CD8-positive, alpha-beta memory T cell (primary cell): ENCODE measurements at places on chromosomes 13 and 19.

GRCh38 chr19:5112681-5113575 lies 144.0 kb downstream of the KDM4B start:
- no peak for DNase-seq

DNA sequence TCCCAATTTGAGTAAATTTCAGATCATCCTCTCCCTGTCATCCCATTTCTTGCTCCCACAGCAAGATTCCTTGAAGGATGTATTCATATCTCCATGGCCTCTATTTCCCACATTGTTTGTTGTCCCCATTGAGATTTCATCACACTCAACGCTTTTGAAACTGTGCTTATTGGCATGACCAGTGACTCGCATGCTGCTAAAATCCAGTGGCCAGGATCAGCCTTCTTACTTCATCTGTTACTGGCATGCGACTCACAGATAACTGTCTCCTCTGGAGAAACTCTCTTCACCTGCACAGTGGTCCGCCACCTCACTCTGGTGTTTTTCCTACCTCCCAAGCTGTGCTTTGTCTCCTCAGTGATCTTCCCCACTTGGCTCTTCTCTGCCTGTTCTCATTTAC lies 95.8 kb downstream of the WASF3 start:
- no peak for DNase-seq

- DNase-seq = no peak
Observed at GRCh38 chr19:49222528-49222927, 64.9 kb downstream of the TRPM4 start.

- no peak for DNase-seq
Observed at GRCh38 chr19:6495947-6496346, 6.2 kb downstream of the TUBB4A start.

DNA sequence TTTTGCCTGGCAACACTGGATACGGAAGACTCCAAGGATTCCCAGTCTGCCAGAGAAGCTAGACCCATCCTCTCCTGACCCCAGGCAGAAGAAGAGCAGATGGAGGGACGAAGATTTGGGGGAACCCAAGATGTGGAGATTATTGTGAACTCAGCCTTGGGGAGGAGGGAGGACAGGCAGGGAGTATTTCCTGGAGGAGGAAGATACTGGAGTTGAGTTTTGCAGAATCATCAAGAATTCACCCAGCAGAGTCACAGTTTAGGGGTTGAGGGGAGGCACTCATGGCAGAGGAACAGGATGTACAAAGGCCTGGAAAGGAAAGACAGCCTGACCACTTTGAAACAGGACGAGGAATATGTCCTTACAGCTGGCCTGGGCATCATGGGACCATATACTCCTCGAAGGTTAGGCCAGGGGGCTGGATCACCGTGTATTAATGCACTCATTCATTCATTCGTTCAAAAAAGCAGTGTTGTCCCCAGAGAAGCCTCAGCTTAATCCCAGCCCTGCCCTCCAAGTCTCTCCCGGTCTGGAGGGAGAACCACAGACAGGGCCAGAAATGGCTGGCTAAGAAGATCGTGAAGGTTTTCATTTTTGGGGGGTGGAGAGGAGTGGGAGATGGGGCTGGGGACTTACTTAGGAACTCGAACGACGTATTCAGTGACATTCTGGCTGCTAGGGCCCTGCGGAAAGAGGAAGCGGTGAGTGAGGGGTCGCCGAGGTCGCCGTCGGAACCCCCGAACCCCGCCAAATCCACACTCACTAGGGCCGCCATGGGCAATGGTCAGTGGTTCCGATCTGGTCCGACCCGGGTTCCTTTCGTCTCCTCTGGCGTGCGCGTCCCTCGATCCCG lies 517 bp downstream of the GTF2F1 start:
- DNase-seq = no peak

DNA sequence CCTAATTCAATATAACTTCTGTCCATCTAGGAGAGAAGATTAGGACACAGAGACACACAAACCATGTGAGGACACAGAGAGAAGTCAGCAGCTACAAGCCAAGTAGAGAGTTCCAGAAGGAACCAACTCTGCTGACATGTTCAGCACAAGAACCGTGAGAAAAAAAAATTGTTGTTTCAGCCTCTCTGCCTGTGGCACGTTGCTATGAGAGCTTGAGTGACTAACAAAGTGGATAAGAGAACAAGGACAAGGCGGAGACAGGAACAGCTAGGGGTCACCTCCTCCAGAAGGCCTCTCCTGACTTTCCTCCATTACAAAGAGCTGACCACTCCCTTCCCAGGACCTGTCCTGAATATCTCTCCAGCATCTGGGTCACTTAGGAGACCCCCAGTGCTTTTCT lies 5.6 kb upstream of the SIGLEC12 start:
- DNase-seq = no peak

DNA sequence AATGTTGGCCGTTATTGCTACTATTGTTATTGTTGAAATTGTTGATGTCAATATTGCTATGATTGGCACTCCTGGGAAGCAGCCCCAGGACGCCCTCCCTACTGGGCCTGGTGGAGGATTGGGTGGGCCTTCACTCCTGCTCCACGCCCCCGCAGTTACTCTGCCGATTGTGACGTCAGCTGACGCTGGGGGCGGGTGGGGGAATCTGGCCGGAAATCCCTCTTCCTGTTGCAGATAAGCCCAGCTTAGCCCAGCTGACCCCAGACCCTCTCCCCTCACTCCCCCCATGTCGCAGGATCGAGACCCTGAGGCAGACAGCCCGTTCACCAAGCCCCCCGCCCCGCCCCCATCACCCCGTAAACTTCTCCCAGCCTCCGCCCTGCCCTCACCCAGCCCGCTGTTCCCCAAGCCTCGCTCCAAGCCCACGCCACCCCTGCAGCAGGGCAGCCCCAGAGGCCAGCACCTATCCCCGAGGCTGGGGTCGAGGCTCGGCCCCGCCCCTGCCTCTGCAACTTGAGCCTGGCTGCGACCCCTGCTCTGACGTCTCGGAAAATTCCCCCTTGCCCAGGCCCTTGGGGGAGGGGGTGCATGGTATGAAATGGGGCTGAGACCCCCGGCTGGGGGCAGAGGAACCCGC lies at the start of gene ETV2:
Gene ETV2, plus strand, starts transcription at position 231 of the 637 bp plus-strand sequence. CDS start 716 bp downstream, outside the sequence.
- DNase-seq = peak; percentile 44

DNA sequence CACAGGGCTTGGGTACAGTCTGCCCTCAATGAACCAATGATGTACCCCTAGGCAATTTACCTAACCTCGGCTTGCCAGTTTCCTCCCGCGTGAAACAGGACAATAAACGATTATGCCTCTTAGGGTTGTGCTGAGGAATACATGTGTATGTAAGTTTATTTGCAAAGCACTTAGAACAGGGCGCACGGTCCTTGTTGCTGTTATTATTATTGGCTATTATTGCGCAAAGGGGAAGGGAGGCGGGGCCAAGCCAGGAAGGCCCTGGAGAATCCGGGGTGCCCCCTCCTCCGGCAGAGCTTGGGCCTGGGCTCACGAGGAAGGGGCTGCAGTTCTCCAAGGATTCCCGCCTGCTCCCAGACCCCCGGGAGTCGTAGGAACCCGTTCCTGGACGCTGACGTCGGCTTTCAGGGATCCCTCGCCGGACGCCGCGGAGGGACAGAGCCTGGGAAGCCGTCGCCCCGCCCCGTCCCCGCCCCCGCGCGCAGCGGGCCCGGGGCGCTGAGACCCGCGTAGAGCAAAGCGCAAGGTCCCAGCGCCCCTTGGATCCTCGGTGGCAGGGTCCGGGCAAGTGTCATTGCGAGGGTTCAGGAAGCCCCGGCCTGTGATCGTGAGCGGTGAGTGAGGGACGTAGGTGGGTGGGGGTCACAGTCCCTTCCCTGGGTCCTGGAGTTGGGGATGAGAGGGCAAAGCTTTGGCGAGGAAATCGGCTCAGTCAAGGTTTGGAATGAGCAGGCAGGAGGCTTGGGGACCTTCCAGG lies at the start of gene TMEM91:
Gene TMEM91, plus strand, starts transcription at position 293 of the 757 bp plus-strand sequence. CDS start 1,777 bp downstream, outside the sequence.
- no peak for DNase-seq

- no peak for DNase-seq
Observed at GRCh38 chr13:52949742-52950141, 78.9 kb upstream of the OLFM4 start.

- no peak for DNase-seq
Observed at GRCh38 chr13:98575009-98575903, 1.7 kb downstream of the STK24 start.

DNA sequence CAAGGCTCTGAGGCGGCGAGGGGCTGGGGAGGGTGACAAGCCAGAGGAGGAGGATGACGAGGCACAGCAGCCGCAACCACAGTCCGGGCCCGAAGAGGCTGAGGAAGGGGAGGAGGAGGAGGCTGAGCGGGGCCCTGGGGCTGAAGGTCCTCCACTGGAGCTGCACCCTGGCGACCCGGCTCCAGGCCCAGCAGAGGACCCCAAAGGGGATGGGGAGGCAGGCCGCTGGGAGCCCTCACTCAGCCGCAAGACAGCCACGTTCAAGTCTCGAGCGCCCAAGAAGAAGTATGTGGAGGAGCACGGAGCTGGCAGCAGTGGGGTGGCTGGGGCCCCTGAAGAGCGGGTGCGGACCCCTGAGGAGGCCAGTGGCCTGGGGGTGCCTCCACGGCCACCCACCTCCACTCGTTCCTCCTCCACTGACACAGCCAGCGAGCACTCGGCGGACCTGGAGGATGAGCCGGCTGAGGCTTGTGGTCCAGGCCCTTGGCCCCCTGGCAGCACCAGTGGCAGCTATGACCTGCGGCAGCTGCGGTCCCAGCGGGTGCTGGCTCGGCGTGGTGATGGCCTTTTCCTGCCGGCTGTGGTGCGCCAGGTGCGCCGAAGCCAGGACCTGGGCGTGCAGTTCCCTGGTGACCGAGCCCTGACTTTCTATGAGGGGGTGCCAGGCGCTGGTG lies 2.9 kb downstream of the CIC start:
- DNase-seq = no peak

DNA sequence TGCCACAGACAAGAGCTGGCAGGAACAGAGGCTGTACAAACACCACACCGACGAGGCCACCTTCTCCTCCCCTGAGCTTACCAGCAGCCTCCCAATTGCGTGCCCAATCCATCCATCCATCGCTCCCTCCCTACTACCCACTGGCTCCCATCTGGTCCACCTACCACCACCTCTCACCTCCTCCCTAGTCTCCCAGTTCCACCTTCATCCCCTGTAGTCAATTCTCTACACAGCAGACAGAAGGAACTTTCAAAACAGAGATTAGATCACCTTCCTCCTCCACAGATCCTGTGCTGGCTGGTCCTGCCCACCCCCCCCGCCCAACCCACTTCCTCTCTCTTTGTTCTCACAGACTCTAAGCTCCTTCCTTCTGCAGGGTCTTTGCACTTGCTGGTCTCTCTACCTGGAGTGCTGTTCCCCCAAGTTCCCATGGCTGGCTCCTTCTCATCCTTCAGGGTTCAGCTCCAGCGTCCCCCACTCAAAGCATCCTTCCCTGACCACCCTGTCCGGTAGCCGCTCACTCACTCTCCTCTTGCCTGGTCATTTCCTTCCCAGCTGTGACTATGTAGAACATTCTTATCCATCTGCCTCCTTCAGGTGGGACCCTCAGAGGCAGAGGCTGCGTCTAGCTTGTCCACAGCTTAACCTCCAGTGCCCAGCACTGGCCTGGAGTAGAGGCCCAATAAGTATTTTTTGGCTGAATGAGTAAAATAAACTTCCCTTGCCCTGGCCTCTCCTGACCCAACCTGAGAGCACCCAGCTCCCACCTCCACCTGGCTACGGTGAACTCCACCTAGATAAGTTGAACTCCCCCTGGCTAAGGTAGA lies 23.0 kb downstream of the PIN1 start:
- peak; percentile 57 for DNase-seq

DNA sequence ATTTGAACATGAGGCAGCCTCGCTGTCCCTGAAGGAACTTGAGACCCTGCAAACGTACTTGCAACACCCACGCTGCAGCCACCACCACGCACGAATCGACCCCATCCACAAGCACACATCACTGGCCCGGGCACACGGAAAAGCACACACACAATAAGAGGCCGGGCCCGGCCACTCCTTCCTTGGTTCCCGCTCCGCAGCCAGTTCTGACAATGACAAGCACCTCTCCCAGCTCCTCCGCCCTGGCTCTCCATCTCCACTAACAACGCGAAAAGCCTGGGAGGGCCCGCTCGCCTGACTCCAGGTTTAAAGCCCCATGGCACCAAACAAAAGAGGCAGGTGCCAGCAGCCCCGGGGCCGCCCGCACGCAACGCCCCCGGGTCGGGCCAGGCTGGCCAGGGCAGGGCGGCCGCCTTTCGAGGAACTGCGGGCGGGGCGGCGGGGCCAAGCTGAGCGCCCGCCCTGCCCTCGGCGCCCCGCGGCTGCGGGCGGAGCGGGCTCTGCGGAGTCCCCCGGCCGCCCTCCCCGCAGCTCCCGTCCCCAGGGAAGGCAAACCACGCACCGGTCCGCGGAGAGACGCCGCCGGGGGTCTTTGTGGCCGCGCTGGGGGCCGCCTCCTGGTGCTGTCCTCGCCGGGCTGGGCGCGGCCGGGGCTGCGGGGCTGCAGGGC lies 495 bp downstream of the DCLK1 start:
- no peak for DNase-seq

DNA sequence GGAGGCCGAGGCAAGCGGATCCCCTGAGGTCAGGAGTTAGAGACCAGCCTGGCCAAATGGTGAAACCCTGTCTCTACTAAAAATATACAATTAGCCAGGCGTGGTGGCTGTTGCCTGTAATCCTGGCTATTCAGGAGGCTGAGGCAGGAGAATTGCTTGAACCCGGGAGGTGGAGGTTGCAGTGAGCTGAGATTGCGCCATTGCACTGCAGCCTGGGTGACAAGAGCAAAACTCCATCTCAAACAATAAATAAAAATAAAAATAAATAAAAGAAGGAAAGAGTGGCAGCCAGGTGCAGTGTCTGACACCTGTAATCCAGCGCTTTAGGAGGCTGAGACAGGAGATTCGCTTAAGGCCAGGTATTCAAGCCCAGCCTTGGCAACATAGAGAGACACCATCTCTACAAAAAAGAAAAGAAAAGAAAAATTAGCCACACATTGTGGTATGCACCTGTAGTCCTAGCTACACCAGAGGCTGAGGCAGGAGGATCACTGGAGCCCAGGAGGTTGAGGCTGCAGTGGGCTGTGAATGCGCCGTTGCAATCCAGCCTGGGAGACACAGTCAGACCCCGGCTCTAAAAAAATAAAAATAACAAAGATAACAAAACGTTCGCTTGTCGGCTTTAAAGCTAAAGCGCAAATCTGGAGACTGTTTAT lies 10.3 kb downstream of the ADAMTSL5 start:
- DNase-seq = no peak

GRCh38 chr13:30295116-30295515 lies 12.2 kb downstream of the KATNAL1 start:
- DNase-seq = no peak

- no peak for DNase-seq
Observed at GRCh38 chr19:37362733-37363132, 8.2 kb upstream of the ZNF527 start.

- DNase-seq = no peak
Observed at GRCh38 chr13:34250151-34250670, 432.3 kb downstream of the RFC3 start.

DNA sequence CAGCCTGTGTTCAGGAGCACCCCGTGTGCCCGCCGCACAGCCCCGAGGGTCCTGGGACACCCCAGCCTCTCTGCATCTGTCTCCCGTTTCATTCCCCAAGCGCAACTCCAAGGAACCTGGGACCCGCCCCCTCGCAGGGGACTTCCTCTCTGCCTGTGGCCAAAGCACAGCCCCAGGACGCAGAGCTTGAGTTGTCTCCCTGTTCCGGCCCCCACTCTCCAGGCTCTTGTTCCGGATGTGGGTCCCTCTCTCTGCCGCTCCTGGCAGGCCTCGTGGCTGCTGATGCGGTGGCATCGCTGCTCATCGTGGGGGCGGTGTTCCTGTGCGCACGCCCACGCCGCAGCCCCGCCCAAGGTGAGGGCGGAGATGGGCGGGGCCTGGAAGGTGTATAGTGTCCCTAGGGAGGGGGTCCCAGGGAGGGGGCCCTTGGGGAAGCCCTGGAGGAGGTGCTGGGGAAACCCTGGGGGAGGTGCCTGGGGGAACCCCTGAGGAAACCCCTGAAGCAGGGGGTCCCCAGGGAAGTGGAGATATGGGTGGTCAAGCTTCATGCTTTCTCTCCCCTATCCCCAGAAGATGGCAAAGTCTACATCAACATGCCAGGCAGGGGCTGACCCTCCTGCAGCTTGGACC lies 1.3 kb downstream of the HCST start:
- peak; percentile 89 for DNase-seq
